NCI-H774 (cell line): ENCODE measurements at places on chromosomes 5 and 9.

- DNase-seq, result no peak
These were observed 33.9 kb downstream of the ACTBL2 start for GRCh38 chr5:57448751-57449150.

DNA sequence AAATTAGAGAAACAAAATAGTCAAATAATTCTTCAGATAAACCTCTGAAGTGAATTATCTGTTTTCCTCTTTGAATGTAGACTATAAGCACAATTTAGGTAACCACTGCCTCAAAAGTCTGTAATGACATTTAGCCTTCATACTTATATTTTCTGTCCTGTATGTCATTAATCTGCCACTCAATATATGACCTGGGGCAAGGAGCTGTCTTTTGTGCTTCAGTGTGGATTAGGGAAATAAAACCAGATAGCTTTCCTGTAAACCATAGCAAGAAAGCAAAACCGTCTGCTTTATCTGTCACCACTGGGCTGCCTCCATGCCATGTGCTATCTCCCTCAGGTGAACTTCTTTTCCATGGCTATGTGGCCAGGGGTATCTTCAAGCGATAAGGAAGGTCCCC is 606.6 kb upstream of the C9orf72 start:
- no peak for DNase-seq

- DNase-seq, result no peak
These were observed 29.0 kb downstream of the COL15A1 start for GRCh38 chr9:98972716-98973115.

DNA sequence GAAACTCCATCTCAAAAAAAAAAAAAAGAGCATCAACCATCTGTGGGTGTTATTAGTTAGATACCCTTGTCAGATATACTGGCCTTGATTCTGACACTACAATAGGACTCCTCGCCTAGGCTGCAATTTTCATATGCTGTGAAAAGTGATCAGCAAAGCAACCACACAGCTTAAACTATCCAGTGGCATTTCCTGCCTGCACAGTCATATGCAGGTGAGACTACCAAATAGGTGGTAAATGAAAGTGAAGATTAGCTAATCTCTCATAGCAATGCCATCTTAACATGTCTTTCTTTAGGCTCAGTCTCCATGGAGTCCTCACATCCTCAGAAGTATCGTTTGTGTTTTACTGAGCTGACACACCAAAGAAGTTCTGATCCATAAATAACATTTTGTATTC is 40.8 kb downstream of the GRAMD2B start:
- no peak for DNase-seq

DNA sequence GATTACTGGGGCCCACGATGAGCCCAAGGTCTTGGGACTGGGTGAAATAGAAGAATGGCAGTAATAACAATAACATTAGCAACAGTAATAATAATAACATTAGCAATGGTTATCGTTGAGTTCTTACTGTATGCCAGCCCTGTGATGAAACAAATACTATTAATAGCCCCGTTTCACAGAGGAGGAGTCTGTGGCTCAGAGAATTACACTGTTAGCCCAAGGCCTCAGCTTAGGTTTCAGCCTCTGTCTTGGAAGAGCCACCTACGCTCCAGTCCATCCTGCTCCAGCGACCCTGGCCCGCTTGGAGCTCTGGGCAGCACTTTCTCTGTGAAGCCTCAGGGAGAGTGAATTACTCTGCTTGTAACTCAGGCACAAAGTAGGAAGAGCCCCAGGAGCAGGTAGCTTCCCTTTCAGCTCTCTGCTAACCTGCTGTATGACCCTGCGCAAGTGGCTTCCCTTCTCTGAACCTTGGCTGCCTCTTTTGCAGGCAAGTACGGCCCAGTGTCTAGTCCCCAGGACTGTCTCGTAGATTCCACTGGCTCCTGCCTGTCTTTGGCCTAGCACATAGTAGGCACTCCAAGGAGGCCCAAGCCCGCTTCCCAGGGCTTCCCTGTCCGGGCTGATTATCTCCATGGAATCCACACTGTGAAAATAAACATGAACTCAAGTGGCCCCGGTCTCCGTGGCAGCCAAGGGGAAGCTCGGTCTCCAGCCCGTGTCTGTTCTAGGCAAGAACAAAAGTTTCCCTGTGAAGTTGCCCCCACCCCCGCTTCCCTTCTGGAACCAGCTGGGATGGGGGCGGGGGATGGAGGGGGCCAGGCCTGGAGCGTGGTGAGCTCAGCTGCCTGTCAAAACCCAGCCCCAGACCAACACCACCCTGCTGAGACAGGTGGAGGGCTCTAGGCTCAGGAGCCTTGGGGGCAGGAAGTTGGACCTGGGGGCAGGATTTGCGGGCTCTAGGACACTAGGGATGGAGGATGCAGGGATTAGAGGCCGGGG is 26.2 kb upstream of the LMX1B start:
- DNase-seq, result no peak

GRCh38 chr5:1971944-1972343 is 89.2 kb upstream of the IRX4 start:
- DNase-seq, result no peak

- DNase-seq, result no peak
These were observed 135.1 kb upstream of the RFX3 start for GRCh38 chr9:3660936-3661335.

- DNase-seq, result no peak
These were observed 1079.9 kb upstream of the CDH6 start for GRCh38 chr5:30113542-30113941.

DNA sequence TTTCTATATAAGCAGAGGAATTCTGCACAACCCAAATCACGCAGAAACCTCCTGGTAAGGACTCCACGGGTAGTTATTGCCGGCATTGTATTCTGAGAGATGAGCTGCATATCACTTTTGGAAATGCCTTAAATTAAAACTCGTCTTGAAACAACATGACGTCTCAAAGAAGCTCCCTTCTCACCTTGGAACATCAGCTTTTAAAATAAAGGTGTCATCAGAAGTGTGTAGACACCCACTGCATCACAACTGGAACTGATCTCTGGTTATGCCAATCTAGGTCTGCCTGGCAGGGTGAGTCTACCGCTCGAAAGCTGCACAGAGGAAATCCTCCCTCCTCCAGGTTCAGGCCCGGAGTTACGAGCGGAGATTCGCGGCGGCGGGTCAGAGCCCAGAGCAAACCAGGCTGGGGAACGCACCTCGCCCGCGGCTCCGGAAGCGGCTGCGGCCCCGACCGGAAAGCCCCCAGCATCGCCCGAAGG is 974 bp upstream of the SLC12A2 start:
- DNase-seq, result no peak

GRCh38 chr5:135993335-135993879 is 35.4 kb upstream of the TGFBI start:
- DNase-seq, result no peak

DNA sequence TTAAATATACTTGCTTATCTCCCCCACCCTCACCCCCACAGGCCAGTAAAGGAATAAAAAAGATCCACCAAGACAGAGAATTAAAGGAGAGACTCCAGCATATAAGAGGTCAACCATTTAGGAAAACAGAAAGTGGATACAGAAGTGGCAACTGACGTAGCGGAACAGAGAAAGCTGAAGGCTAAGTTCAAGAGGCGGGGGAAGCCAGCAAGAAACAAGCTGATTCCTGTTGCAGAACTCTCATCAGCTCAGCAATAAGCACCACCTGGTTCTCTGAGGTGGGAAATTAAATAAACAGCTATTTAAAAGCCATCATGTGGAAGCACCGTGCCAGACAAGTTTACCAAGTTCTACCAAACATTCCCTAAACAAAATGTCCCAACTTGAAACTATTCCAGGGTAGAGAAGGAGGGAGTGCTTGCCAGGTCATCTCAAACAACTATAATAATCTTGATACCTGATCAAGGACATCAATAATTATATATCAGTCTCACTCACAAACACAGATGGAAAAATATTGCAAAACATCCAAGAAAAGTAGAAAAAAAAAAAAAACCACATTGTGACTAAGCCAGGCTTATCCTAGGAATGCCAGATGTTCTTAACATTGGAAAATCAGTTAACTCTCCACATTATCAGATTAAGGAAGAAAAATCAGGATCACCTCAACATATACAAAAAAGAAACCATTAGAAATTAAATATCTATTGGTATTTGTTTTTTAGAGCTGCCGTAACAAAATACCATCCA is 7.3 kb upstream of the ARL15 start:
- no peak for DNase-seq

DNA sequence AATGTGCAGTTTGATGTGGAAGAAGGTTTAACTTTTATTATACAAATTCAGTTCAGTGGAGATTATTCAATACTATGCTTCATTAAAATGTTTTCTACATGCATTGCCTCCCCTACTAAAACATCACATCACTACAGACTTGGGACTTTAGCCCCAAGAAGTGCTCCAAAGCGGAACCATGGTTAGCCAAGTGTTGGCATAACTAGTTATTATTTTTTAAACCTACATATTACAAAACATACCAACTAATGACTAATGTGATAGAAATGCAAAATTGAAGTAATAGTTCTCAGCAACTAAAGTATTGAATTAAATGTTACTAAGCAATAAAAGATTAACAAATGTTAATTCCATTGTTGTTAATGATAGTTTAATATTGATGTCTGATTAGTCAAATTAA is 74.5 kb downstream of the XRCC4 start:
- no peak for DNase-seq

DNA sequence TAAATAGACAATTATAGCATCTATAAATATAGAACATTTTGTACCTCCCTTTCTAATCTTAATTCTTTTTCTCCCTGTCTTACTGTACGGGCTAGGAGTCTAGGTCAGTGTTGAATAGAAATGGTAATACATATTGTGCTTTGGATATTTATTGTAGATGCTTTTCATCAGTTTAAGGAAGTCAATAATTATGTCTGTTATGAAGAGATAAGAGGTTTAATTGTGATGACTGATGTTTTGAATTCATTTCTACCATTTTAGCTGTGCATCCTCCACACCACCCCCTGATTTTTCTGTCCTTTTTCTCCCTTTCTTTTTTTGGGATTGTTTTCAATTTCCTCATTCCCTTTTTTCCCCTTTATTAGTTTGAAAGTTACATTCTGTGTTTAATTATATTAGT is 95.8 kb downstream of the DOCK2 start:
- no peak for DNase-seq

DNA sequence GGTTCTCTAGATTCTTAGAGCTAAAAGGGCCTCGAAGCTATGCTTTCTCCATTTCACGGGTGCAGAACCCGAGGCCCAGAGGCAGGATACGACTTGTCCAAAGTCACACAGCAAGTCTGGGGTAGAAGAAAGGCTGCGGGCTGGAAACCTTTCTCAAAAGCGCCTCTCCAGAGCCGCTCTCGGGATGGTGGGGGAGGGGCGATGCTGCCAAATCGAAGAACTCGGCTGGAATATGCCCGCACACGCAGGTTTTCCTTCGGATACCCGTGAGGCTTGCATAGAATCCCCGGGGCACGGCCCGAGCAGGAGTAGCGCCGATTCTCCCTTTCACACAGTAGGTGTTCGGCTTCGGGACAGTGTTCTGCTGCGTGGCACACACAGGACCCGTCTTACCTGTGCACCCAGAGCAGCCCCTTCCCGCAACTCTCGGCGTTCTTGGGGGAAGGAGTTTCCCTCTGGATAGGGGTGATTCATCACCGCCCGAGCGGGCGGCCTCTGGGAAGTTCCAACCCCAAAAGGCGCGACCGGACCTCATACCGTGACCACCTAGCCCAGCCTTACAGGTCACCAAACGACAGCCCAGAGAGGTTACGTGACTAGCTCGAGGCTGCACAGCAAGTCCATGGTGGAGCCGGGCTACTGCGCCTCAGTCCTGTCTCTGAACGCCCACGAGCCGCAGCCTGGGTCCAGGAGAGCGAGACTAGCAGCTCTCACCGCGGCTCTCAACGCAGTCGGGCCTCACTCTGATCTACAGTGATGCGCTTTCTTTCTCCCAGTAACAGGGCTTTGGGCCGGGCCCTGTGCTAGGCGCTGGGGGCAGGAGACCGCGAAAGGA is 4.1 kb downstream of the PAX5 start:
- DNase-seq, result no peak

GRCh38 chr9:700365-701282 is 140.9 kb upstream of the DMRT1 start:
- no peak for DNase-seq

- DNase-seq, result no peak
These were observed 9.5 kb upstream of the DOCK2 start for GRCh38 chr5:169627551-169627950.

GRCh38 chr9:12785260-12785770 is 10.5 kb downstream of the LURAP1L start:
- no peak for DNase-seq

DNA sequence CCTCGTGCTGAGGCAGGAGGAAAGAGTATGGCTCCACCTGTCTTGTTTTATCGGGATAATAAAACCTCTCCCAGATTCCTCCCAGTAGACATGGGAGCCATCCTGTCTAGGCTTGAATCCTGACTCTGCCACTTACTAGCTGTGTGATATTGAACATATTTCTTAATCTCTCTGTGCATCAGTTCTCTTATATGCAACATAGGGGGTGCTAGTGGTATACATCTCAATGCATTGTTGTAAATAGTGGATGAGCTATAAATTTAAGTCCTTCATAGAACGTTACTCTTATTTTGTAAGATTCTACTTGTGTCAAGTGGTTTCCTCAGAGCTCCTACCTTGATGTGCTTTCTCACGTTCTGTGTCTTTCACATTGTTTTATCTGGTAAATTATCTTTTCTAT is 417.7 kb upstream of the POU5F2 start:
- DNase-seq, result no peak

DNA sequence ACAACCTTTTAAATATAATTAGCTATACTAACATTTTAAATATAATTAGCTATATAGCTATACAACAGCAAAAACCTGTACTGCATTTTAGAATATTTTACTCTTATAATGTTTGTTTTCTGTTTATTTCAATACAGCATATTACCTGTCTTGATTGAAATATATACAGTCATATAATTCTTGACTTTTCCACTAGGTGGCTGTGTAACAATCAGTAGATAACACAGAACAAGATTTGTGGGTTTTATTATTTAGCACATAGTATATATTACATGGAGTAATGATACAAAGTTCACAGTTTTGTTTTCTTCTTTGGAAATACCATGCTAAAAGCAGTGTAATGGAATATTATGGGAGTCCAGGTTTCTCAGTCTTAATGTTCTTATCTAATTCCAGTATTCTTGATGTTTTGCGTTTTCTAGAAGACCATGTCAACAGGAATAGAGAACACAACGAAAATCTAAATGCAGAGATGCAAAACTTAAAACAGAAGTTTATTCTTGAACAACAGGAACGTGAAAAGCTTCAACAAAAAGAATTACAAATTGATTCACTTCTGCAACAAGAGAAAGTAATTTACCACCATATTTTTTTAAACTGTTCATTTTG is 13.3 kb downstream of the HMMR start:
- DNase-seq, result no peak

- DNase-seq, result no peak
These were observed 1.2 kb downstream of the PTBP3 start for GRCh38 chr9:112332214-112332613.
